Spinal cord (tissue), 10 donors: ENCODE measurements at places on chromosomes 5 and 9. TPM values are rescaled to one million over a fixed set of nuclear protein-coding genes. Genes with fewer than 3 reads are reported as not detected.

Gene ANKRD18B
- 7.3 TPM for total RNA-seq

Gene PCDHB14
- 10.4 TPM for total RNA-seq

DNA sequence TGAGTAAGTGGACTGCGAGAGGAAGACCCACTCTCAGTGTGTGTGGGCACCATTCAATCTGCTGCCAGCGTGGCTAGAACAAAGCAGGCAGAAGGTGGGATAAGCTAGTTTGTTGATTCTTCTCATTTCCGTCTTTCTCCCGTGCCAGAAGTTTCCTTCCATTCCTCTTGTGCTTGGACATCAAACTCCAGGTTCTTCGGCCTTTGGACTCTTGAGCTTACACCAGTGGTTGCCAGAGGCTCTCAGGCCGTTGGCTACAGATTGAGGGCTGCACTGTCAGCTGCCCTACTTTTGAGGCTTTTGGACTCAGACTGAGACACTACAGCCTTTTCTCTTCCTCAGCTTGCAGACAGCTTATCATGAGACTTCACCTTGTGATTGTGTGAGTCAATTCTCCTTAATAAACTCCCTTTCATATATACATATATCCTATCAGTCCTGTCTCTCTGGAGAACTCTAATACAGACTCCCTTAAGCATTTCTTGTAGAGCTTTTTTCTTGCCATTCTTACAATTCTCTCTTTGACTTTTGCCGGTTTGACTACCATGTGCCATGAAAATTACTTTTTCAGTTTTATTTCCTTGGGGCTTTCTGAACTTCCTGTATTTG is 494.9 kb downstream of the PRR16 start:
- DNase-seq: no peak
- H3K4me1 ChIP-seq: no peaks in the 10 kb centered on the region
- no peaks in the 10 kb centered on the region for H3K27me3 ChIP-seq
- no peak overlapping the region for H3K27ac ChIP-seq
- H3K36me3 ChIP-seq: no peaks in the 10 kb centered on the region
- H3K4me3 ChIP-seq: no peak overlapping the region

- no peak overlapping the region for H3K27ac ChIP-seq
- no peaks in the 10 kb centered on the region for H3K4me1 ChIP-seq
- no peaks in the 10 kb centered on the region for H3K27me3 ChIP-seq
- H3K4me3 ChIP-seq: no peak overlapping the region
- DNase-seq: no peak
- H3K36me3 ChIP-seq: no peaks in the 10 kb centered on the region
Observed at GRCh38 chr9:6925836-6926235, 168.1 kb downstream of the KDM4C start.

DNA sequence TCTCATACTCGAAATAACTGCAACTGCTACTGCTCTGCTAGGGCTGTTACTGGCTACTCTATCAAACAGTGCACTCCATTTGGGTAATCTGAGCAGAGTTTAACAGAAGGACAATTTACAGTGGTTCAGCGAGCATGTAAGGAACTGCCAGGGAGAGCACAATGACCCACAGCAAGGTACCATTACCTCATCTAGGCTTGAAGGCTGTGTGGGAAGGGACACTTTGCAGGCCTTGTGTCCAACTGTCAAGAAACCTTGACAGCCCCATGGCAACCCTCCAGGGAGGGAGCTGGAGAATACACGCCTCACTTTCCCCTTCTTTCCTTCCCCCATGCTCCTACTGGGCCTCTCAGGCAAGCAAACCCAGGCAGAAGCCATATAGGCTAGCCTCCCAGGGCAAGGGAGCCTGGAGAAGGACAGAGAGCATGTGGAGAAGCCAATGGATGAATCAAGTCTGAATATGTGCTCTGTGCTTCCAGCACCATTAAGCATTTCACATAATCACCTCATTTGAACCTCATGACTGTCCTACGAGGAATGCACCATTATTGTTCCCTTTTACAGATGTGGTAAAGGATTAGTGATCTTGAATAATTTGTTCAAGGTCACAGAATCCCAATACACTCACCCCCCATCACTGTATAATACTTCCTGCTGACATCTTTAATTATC is 49.9 kb upstream of the JAK2 start:
- H3K36me3 ChIP-seq: no peaks in the 10 kb centered on the region
- no peaks in the 10 kb centered on the region for H3K4me1 ChIP-seq
- H3K27ac ChIP-seq: no peak overlapping the region
- no peak for DNase-seq
- no peak overlapping the region for H3K4me3 ChIP-seq

DNA sequence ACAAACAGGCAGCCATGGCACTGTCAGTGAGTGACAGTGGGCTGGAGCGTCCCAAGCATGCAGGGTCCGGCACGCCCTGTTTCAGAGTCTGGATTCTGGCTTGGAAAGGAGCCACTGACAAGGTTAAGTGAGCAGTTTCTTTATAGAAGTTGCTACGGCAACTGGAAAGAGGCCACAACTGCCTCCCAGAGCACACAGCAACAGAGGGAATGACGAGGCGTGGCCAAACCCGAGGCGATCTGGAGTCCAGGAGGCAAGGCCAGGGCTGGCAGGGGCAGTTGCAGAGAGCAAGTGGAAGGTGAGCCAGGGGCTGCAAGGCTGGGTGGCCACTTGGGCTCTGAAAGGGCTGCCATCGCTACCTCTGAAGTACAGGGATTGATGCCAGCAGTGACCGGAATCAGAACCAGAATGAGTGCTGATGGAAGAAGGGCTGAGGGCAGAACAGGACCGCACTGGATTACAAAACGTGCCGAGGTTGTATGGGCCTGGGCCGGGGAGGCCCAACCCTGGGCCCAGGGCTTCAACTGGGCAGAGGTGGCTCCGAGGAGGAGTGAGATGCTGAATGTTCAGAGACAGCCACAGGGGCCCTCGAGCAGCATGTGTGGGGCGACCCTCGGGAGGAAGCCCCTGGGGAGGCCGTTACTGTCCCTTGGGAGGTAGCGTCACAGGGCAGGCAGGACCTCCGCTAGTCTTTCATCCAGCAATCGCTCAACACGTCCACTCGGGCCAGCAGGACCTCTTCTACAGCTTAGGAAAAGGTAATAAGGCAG is 4.6 kb downstream of the MRPL41 start:
- peaks cover 20% of the 10 kb centered on the region for H3K4me1 ChIP-seq
- no peak overlapping the region for H3K27ac ChIP-seq
- peak; percentile 54 for DNase-seq
- no peak overlapping the region for H3K4me3 ChIP-seq
